ENCODE measurements at places on chromosomes 1 and 21.
A peak's percentile ranks its signal among the peaks of the same experiment; 100 is the strongest.

- H3K4me1 ChIP-seq: peaks cover 4% of the 10 kb centered on the region
- no peak for DNase-seq
- no peaks in the 10 kb centered on the region for H3K36me3 ChIP-seq
- no peak overlapping the region for H3K4me3 ChIP-seq
These were observed 62.3 kb upstream of the ADARB1 start for GRCh38 chr21:45011911-45012661.

DNA sequence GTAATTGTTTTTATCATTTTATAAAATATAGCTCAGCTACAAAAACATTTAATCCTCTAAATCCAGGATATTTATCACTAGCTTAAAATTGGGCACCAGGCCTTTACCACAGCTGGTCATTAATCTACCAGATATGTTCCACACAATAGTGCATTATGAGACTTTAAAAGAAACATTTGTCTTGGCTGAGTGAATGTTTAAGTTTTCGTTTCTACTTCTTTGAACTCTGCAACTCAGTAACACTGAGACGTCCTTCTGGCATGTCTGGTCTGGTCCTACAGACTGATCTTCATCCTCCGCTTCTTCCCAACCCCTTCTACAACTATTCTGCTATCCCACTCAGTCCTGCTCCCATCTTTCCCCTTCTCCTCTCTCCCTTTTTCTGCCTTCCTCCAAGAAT is 296.2 kb downstream of the NEGR1 start:
- H3K4me3 ChIP-seq: no peak overlapping the region
- no peaks in the 10 kb centered on the region for H3K36me3 ChIP-seq
- no peaks in the 10 kb centered on the region for H3K4me1 ChIP-seq
- H3K27ac ChIP-seq: no peak overlapping the region
- H3K27me3 ChIP-seq: no peaks in the 10 kb centered on the region

- no peaks in the 10 kb centered on the region for H3K27me3 ChIP-seq
- no peaks in the 10 kb centered on the region for H3K4me1 ChIP-seq
- no peaks in the 10 kb centered on the region for H3K36me3 ChIP-seq
These were observed 163.9 kb upstream of the DPT start for GRCh38 chr1:168892931-168893330.

- no peak for DNase-seq
- no peak overlapping the region for H3K4me3 ChIP-seq
- peak overlapping the region; percentile 41 for H3K27ac ChIP-seq
- H3K36me3 ChIP-seq: peaks cover 14% of the 10 kb centered on the region
- peaks cover 8% of the 10 kb centered on the region for H3K4me1 ChIP-seq
These were observed 7.3 kb upstream of the PMVK start for GRCh38 chr1:154943649-154944400.

- peak overlapping the region; percentile 74 for H3K4me3 ChIP-seq
- H3K36me3 ChIP-seq: no peaks in the 10 kb centered on the region
- peaks cover 27% of the 10 kb centered on the region for H3K4me1 ChIP-seq
- no peaks in the 10 kb centered on the region for H3K27me3 ChIP-seq
These were observed 1.5 kb downstream of the SELENOF start for GRCh38 chr1:86912281-86912900.

DNA sequence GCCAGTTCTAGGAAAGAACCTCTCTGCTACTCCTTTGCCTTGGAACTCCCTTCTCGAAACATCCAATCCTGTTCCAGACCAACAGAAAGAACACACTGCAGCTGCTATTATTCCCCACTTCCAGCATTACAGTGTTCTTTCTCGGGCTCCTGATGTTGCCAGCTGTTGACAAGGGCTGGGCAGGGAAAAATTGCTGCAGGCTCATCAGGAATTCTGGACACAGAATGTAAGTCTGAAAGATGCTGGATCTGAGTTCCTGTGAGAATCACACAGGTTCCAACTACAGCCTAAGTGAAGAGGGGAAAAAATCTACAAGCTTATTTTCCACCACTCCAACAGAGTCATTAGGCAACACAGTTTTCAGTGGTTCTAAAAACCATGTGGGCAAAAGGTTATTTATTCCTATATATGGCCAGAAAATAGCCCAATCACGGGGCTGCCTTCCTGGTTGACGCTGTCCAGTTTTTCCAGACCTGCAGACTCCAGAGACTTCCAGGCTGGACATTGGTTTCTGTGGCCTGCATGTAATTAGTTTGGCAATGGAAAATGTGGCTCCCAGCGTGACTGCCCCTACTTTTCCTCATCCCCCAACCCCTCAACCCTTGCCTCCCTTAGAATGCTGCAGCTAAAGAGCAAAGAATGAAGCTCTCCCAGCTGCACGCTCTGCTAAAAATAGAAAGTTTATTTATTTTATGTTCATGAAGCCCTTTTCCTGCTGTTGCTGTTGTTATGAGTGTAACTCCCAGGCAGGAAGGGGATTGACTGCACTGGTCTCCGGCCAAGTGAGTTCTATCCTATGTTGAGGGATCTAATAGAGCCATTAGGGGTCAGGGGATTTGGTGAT is 8.3 kb upstream of the KIAA0040 start:
- H3K27me3 ChIP-seq: no peaks in the 10 kb centered on the region
- no peak for DNase-seq
- peaks cover 20% of the 10 kb centered on the region for H3K4me1 ChIP-seq
- no peak overlapping the region for H3K4me3 ChIP-seq

GRCh38 chr21:44017601-44018000 is 5.5 kb downstream of the TRAPPC10 start:
- no peak overlapping the region for H3K4me3 ChIP-seq
- DNase-seq: no peak
- H3K27me3 ChIP-seq: no peaks in the 10 kb centered on the region
- no peaks in the 10 kb centered on the region for H3K36me3 ChIP-seq

DNA sequence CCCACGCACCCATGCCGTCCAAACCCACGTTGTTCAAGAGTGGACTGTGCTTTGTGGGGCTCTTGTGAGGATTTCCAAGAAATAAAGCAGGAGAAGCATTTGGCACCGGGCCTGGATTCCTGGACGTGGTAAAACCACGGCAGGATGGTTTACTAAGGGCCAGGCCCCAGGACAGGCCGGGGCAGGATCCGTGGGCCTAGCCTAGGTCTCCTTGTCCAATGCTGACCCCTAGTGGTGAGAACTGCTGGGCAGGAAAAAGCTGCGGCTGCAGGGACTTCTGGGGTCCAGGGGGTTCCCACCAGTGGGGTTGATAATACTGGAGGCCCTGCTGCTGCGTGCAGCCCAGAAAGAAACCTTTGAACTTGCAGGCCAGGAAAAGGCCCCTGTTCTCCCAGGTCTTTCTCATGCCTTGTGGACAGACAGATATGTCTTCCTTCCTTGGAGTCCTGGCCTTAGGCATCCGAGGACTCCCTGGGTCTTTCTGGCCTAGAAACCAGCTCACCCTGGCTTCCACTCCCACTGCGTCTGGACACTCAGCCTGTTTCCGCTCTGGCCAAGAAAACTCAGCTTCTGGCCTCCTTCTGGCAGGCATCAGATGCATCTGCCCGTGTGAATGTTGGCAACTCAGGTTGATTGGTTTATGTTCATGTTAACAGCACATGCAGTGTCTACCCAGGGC is 106.9 kb upstream of the TMEM51 start:
- no peak overlapping the region for H3K27ac ChIP-seq
- no peaks in the 10 kb centered on the region for H3K4me1 ChIP-seq
- no peak overlapping the region for H3K4me3 ChIP-seq
- peak; percentile 65 for DNase-seq
- no peaks in the 10 kb centered on the region for H3K36me3 ChIP-seq
- H3K27me3 ChIP-seq: no peaks in the 10 kb centered on the region

GRCh38 chr1:21913258-21913657 is 23.9 kb downstream of the HSPG2 start:
- H3K36me3 ChIP-seq: no peaks in the 10 kb centered on the region
- no peaks in the 10 kb centered on the region for H3K27me3 ChIP-seq
- no peak overlapping the region for H3K4me3 ChIP-seq
- H3K4me1 ChIP-seq: peaks cover 99% of the 10 kb centered on the region

- no peaks in the 10 kb centered on the region for H3K27me3 ChIP-seq
- H3K4me3 ChIP-seq: no peak overlapping the region
- no peak overlapping the region for H3K27ac ChIP-seq
- DNase-seq: no peak
These were observed 36.8 kb upstream of the CXADR start for GRCh38 chr21:17476006-17476405.

DNA sequence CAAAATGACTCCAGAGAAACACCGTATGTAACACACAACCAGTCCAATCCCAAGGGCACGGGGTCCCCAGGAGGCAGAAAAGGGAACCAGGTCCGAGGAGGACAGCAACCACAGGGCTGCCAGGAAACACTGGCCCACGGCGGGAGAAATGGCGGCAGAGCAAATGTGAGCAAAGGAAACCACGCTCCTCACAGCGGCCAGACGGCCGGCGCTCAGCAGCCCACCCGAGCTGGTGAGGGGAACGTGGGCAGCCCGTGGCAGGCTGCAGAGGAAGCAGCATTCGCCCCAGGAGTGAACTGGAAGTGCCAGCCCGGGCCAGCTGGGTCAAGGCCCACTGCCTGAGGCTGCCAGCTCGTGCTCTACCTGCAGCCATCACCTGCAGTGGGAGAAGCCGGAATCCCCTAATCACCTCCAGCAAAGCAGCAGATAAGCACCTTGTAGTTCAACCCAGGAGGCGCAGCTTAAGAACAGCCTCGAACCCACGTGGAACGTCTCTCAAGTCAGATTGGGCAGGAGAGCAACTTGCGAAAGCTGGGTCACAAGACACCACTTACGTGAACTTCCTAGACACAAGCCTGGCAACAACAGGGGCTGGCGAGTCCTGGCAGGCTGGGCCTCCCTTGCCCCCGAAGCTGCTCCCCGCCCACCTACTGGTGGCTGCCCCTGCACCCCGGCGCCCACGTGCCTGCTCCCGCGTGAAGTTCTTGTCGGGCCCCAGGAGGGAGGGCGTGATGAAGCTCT is 6.7 kb downstream of the SLC19A1 start:
- DNase-seq: no peak
- H3K36me3 ChIP-seq: no peaks in the 10 kb centered on the region
- H3K27ac ChIP-seq: no peak overlapping the region

- no peak overlapping the region for H3K27ac ChIP-seq
- peaks cover 12% of the 10 kb centered on the region for H3K4me1 ChIP-seq
- no peak overlapping the region for H3K4me3 ChIP-seq
- H3K27me3 ChIP-seq: no peaks in the 10 kb centered on the region
- H3K36me3 ChIP-seq: no peaks in the 10 kb centered on the region
- no peak for DNase-seq
These were observed 113.4 kb upstream of the ATP1A1 start for GRCh38 chr1:116259663-116260062.

- H3K4me1 ChIP-seq: peaks cover 28% of the 10 kb centered on the region
- no peak overlapping the region for H3K4me3 ChIP-seq
- H3K36me3 ChIP-seq: peaks cover 13% of the 10 kb centered on the region
- DNase-seq: no peak
- H3K27ac ChIP-seq: no peak overlapping the region
These were observed 85.3 kb downstream of the CAMTA1 start for GRCh38 chr1:6870571-6870970.

GRCh38 chr1:225812488-225813213 is 2.7 kb downstream of the EPHX1 start:
- H3K4me3 ChIP-seq: no peak overlapping the region
- DNase-seq: no peak
- H3K27me3 ChIP-seq: no peaks in the 10 kb centered on the region
- no peaks in the 10 kb centered on the region for H3K36me3 ChIP-seq

DNA sequence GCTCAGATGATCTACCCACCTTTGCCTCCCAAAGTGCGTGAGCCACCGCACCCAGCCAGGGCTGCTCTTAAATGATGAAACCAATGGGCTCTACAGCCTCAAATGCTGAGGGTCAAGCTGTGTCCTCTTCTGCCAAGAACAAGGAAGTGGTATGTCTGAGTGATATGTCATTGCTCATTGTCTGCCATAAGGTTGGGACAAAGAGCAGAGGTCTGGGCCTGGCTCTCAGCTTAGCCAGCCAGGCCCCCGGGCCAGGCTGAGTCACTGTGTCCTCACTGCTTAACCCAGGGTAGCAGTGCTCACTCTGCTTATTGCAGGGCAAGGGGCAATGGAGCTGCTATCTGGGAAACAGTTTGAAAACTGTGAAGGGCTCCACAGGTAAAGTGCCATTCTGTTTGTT is 8.3 kb upstream of the ETS2 start:
- no peak overlapping the region for H3K27ac ChIP-seq
- no peaks in the 10 kb centered on the region for H3K4me1 ChIP-seq
- H3K36me3 ChIP-seq: no peaks in the 10 kb centered on the region
- no peak for DNase-seq
- H3K4me3 ChIP-seq: no peak overlapping the region

- no peaks in the 10 kb centered on the region for H3K4me1 ChIP-seq
- no peak for DNase-seq
- no peaks in the 10 kb centered on the region for H3K27me3 ChIP-seq
- no peak overlapping the region for H3K4me3 ChIP-seq
- no peak overlapping the region for H3K27ac ChIP-seq
These were observed 119.7 kb upstream of the WNT4 start for GRCh38 chr1:22262583-22262982.

GRCh38 chr1:155880950-155881349 is 21.6 kb downstream of the SYT11 start:
- DNase-seq: no peak
- no peaks in the 10 kb centered on the region for H3K27me3 ChIP-seq
- H3K4me3 ChIP-seq: no peak overlapping the region
- no peaks in the 10 kb centered on the region for H3K4me1 ChIP-seq
- peaks cover 44% of the 10 kb centered on the region for H3K36me3 ChIP-seq
- no peak overlapping the region for H3K27ac ChIP-seq

DNA sequence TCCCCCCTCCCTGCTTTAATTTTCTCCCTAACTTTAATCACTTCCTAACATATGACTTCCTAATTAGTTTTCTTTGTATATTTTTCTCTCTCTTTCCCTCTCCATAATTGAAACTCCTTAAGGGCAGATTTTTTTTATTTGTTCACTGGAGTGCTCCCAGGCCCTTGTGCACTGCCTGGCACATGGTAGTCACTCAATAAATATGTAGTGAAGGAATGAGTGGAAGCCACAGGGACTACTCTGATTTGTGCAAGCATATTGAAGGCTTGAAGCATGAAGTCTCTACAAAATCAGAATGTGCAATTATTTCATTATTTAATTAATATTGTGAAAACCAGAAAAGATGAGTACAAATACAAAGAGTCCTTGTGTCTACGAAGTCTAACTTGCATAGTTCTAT is 41.5 kb downstream of the SNX7 start:
- no peaks in the 10 kb centered on the region for H3K4me1 ChIP-seq
- no peak overlapping the region for H3K4me3 ChIP-seq
- H3K36me3 ChIP-seq: peaks cover 28% of the 10 kb centered on the region
- no peaks in the 10 kb centered on the region for H3K27me3 ChIP-seq
- no peak for DNase-seq

- peaks cover 16% of the 10 kb centered on the region for H3K4me1 ChIP-seq
- H3K36me3 ChIP-seq: no peaks in the 10 kb centered on the region
- H3K27ac ChIP-seq: no peak overlapping the region
- no peak overlapping the region for H3K4me3 ChIP-seq
These were observed 1.7 kb upstream of the LAD1 start for GRCh38 chr1:201400852-201401230.

- no peaks in the 10 kb centered on the region for H3K36me3 ChIP-seq
- H3K27ac ChIP-seq: no peak overlapping the region
- H3K4me1 ChIP-seq: peaks cover 18% of the 10 kb centered on the region
These were observed 21.6 kb downstream of the C2CD2 start for GRCh38 chr21:41932191-41932575.

DNA sequence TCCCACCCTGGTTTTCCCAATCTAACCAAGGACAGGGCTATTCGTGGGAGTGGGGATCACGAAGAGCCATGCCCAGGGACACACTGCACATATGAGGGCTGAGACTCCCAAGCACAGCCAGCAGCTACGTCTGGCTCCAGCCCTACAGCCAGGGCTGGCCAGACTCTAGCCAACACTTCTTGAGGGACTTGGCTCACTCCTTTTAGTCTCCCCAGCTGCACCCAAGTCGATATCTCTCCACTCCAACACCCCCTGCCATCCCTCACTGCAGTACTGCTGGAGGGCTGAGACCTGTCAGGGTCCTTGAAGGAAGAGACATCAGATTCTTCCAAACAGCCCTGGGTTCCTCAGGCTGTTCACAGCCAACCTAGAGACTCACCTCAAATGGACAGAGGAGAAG is 62.6 kb downstream of the CD46 start:
- peaks cover 96% of the 10 kb centered on the region for H3K4me1 ChIP-seq
- no peaks in the 10 kb centered on the region for H3K27me3 ChIP-seq
- H3K36me3 ChIP-seq: peaks cover 30% of the 10 kb centered on the region
- peak overlapping the region; percentile 35 for H3K4me3 ChIP-seq
- DNase-seq: no peak

Measured in heart left ventricle (tissue), 16 donors.